ENCODE measurements at places on chromosomes 3 and 15.

DNA sequence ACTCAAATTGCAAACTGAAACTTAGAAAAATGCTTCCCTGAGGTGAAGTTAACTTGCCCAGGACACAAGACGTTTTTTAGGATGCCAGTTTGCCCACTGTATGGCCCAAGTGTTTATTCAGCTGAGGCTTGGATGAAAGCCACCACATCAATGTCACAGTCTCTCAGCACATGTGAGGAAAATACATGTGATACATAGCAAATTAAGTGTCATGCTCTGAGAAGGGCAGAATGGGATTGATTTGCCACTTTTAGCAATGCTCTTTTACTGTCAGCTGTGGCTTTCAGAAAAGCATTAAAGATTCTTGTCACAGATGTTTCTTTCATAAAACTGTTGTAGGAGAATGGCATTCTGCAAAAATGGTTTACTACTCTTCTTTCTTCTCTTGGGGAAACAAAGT is 165.5 kb downstream of the ZIC1 start:
- no peak for DNase-seq

- no peak for DNase-seq
Observed at GRCh38 chr3:123340336-123340735, 108.6 kb downstream of the ADCY5 start.

GRCh38 chr15:48696627-48697312 is 51.3 kb upstream of the FBN1 start:
- no peak for DNase-seq

GRCh38 chr15:36361351-36361870 is 218.0 kb upstream of the CDIN1 start:
- no peak for DNase-seq

- no peak for DNase-seq
Observed at GRCh38 chr15:90550919-90551318, 21.2 kb downstream of the CRTC3 start.
